Posterior cingulate gyrus (tissue), 11 donors: ENCODE measurements at places on chromosomes 4 and X.

DNA sequence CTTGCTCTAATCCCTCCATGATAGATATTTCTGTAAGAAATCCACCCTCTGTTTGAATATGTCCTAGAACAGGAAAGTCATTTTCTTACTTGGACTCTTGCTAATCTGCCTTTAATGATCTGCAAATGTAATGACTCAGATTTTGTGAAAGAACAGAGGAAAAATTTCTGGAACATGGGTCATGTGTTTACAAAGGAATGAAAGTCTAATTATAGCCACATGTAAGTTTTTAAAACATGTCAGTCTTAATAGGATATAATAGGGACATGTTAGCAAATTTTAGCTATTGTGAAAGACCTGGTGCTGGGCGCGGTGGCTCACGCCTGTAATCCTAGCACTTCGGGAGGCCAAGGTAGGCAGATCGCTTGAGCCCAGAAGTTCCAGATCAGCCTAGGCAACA is 47.6 kb downstream of the GRK4 start:
- no peak for DNase-seq

DNA sequence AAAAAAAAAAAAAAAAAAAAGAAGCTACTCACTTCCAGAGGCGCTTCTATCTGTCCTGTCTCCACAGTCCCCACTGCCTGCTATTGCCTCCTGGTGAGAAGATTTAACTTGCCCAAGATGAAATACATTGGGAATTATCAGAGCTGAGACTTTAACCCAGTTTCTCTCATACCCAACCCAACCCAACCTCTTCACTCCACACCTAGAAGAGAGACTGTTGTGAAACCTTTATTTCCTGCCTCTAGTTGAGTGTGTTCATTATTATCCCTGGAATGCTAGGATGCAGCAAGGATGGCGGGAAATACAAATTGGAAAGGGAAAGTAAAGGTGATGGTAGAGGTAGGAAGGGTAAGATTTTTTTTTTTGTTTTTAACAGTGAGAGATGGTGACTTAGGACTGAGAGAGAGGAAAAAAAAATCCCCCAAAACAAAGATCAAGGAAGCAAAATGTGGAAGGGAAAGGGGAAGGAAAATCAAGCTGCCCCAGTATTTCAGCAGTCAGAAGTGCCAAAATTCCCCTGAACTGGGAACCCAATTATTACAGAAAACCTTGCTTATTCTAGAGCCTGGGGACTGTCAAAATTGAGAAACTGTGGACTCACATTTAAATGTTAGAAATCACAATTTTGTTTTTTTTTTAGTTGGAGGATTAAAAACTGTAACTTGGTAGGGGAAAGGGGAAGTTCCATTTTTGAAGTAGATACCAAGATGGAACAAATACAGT is 253.0 kb downstream of the PTTG2 start:
- no peak for DNase-seq

- DNase-seq: no peak
Measured at GRCh38 chr4:81808011-81808672, 336.4 kb upstream of the RASGEF1B start.

DNA sequence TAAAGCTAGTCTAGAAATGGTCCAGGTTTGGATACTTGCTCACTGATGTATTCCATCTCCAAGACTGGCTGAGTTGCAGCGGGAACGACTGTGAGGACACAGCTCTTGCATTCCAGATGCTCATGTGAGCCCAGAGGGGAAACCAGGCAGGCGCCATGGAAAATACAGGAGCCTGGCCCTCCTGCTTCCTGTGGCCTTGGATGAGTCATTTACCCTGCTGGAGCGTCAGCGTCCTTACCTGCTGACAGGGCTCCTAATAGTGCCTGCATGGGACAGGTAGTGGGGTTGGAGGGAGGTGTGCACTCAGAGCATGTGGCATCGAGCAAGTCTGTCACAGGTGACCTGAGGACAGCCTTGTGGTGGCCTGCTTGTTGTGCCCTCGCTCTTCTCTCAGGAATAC is 69.4 kb downstream of the NSG1 start:
- no peak for DNase-seq

GRCh38 chr4:186249785-186250754 is 15.9 kb upstream of the F11 start:
- DNase-seq: no peak

GRCh38 chr4:129230846-129231245 is 134.9 kb downstream of the C4orf33 start:
- DNase-seq: no peak
